Activated T-cell treated with anti-CD3 and anti-CD28 coated beads, Interleukin-2, amount 50 U/mL, for 72 hours (primary cell): ENCODE measurements at places on chromosomes 3 and 15.

DNA sequence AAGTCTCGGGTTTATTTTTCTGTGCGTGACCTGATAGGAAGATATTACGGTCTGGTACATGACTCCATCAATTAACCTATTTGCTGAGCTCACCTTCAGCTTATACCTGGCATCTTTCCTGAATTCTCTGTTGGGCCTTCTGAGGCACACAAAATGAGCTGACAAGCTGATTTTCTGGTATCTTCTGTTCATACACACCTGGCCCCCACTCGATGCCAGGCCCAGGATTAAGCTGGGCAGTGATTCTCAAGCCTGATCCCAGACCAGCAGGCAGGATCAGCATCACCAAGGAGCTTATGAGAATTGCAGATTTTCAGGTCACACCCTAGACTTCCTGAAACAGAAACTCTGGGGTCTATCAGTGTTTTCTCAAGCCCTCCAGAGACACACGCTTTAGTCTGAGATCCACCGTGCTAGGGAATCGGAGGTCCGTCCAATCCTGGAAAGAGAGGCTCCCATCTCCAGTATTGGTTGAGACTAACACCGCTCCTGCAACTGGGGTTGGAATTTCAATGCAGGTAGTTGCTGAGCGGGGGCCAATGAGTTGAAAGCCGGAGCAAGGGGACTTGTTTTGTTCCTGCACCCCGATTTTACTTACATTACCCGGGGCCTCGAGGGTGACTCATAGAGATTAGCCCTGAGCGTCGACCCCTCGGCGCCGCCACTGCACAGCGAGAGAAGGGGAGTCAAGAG lies 636 bp upstream of the EIF1B start:
- no peak for DNase-seq

DNA sequence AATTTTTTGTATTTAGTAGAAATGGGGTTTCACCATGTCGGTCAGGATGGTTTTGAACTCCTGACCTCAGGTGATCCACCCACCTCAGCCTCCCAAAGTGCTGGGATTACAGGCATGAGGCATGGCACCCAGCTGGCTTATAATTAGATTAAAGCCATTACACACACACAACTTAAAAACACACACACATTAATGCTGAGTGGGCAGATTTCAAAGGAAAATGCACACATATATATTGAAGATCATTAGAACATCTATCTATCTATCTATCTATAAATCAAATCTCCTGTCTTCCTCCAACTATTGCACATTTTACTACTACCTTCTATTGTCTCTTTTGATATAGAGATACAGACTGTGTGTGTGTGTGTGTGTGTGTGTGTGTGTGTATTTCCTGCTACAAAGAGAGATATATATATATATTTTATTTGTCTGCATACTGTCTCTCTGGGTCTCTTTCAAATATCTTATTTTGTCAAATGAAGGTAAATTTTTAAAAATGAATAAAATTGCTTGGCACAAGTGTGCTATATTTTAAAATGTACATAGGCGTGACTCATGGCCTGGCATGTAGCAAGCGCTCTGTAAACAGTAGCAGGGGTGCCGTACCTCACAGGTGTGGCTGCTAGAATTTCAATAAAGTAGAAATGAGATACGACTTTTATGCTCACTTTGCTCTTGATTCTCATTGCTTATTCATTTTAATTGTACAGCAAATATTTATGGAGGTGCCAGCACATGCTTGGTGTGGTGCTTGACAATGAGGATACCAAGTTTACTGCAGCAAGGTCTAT lies 655.8 kb downstream of the AGBL1 start:
- DNase-seq = no peak

DNA sequence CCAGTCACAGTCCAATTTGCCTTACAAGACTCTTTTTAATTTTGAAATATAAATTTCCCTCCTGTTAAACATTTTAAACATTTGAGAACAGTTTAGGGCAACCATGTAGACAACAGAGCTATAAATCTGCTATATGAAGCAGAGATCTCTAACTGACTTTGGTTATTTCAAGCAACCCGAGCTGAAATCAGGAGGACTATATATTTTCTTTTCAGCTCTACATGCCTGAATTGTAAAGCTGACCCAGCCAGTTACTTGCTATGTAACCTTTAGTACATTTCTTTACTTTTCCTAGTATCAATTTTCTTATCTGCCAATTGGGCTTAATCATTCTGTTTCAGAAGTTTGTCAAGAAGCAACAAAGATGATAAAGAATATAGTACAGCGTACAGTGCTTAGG lies 457.4 kb upstream of the NECTIN3 start:
- DNase-seq = no peak

DNA sequence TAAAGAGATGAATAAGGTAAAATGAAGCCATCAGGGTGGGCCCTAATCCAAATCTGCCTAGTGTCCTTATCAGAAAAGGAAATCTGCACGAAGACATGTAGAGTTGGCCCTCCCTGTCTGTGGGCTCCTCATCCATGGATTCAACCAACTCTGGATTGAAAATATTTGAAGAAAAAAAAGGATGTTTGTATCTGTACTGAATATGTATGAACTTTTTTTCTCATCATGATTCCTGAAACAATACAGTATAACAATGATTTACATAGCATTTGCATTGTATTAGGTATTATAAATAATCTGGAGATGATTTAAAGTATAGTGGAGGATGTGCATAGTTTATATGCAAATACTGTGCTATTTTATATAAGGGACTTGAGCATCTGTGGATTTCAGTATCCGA lies 59.0 kb upstream of the SMAD6 start:
- no peak for DNase-seq

DNA sequence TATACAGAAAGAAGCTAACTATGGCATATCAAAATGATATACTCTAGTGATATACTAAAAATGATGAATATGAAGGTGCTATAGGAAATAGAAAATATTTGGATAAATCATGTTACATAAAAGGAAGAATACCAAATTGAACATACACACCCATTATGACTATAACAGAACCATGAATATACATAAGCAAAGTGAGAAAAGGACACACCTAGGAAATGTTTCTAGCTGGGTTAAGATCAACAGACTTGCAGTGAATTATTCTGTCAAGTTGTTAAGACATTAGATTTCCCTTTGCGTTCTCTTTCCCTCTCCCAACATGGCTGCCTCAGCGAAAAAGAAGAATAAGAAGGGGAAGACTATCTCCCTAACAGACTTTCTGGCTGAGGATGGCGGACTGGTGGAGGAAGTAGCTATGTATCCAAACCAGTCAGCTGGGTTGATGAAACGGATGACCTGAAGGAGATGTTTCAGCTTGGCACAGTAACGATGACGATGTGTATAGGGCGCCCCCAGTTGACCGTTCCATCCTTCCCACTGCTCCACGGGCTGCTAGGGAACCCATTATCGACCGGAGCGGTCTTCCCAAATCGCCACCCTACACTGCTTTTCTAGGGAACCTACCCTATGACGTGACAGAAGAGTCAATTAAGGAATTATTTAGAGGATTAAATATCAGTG lies 20.2 kb upstream of the PARP14 start:
- no peak for DNase-seq

GRCh38 chr3:2512881-2513280 lies 414.2 kb downstream of the CNTN4 start:
- DNase-seq = no peak

GRCh38 chr3:25695731-25696420 lies 31.2 kb upstream of the TOP2B start:
- DNase-seq = no peak
